ENCODE measurements at places on chromosomes 1 and 21.

DNA sequence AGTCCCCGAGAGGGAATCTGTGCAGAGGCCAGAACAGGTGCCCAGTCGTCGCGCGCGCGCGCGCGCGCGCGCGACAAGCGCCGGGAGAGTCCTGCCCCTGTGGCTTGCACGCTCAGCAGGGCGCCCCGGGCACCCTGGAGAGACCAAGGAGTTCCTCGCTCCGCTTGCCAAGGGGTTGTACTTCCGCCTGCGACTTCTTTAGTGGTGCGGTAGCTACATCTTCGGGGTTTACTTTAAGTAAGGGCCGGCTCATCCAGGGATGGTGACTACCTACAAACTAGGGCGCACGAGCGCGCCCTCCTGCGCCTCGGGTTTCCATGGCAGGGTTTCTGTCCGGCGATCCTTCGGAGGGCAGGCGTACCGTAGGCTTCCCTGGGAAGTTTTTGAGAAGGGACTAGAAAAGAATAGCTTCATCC lies 1.4 kb downstream of the LHX4 start:
- peak; percentile 5 for DNase-seq

- no peak for DNase-seq
These were observed 414.2 kb downstream of the PTPRU start for GRCh38 chr1:29650476-29650875.

DNA sequence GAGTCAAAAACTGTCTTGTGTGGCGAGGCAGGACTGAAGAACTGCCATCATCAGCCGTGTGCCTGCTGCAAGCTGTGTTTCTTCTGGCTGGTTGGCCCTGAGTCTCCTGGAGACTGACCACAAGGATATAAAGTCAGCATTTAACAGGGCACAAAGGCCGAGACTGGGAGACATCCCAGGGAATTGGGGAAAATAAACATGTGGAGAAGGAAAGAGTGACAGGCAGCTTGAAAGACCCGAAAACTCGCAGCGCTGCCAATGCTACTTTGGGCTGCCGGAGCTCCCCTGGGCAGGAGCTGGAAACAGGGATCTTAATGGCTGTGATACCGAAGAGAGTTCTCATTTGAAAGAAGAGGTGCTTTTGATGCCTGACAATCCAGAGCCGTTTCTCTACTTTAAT lies 125.3 kb upstream of the HMGB4 start:
- DNase-seq, result no peak

GRCh38 chr1:205217418-205217817 lies 5.9 kb upstream of the DSTYK start:
- DNase-seq, result no peak

DNA sequence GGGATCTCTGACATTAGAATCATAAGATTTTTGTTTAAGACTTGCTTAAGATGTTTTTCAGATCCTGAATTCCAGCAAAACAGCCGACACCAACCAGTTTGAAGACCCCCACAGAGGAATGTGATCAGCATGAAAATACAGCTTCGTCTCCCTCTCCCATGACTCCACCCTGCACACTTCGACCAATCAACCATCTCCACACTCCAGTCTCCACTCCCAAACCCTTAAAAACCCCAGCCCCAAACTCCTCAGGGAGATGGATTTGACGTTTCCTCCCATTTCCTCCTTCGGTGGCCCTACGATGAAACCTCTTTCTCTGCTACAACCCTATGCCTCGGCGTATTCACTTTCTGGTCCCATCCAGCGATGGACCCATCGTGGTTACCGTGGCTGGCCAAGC lies 30.1 kb upstream of the KIF26B start:
- no peak for DNase-seq

DNA sequence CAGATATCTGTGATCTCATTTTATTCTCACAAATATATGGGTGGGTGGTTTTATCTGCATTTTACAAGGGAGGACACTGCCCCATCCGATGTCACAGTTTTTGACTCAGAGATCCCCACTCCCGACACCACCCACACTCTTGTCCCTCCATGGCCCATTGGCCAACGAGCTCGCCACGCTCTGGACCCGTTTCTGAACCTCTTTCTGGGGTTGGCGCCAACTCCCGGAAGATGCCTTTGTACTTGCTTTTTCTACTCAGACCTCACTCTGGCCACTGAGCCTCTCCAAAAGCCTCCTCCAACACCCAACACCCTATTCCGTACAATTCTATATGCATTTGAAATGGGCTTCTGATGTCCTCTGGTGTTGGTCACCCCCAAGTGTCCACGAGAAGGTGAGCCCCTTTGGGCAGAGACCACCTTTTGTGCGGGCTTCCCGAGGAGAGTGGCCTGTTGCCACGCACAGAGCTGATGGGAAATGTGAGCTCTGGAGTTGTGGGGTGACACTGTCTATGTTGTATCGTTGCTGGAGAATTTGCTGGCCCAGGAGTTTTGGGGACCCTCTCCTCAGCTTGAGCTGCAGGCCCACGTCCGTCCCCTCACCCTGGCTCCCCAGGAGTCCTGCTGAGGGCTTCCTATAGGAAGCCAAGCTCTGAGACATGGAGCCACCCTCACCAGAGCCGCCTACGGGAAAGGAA lies 366.9 kb upstream of the VAMP3 start:
- DNase-seq, result no peak

DNA sequence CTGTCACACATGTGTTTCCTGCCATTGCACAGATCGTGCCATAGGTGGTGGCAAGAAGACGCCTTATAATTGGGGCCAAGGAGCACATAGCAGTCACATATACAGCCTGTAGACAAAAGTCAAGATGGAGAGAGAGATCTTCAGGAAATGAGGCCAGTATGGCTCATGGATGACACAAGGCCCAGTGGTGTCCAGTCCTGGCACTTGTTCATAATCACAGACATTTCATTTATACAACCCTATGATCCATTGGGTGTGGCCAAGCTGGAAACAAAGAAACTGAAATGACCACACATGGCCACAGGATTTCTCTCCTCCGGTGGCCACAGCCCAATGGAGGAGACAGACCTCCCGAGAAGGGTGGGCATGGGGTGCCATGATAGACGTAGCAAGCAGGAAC lies 78.5 kb upstream of the KAZN start:
- DNase-seq, result no peak

Data from GM12864 (cell line).